Right lobe of liver (tissue), 6 donors: ENCODE measurements at places on chromosomes 7 and 10.

DNA sequence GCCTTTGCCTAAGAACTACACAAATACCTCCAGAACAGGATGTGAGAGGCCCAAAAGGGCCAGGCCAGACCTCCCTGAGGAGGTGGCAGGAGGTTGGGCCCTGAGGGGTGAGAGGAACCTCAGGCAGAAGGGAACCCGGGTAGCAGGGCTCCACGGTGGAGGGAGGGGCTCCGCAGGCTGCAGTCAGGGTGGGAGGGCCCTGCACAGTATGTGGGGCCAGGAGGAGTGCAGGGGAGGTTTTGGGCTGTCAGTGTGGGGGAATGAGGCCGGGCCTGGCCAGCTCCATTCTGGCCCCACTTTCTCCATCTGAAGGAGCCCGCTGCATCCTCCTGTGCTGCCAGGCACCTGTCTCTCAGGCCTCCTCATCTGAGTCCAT is 25.9 kb downstream of the DNAJB12 start:
- no peak for DNase-seq

DNA sequence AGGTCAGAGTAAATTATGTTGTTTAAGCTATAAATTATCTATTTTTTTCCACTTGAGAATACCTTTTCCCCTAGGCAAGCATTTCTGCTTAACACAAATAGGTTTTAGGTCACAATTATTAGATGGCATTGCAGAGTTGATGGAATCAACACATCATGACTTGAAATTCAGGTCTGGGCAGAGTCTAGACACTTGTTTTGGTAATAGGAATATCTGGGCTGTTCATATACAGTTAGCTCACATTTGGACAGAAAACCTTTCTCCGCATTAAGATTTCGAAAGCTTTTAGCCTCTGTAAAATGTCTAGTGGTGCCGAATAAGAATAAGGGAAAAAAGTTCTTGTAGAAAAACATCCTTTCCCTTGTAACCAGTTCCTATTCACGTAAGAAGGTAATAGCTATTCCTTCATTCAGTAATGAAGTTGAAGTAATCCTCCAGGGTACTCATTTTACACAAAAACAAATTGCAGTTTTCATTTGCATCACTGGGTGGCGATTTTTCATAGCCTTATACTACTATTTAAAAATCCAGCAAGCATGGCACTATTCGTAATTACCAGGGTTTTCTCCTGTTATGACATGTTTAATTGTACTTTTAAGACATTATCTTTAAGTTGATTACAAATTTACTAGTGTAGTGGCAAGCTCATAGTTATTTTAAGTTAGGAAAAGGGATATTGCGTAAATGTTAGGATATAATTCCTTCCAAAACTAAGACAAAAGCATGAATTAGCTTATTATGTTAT is 37.0 kb downstream of the RPA3 start:
- no peak for DNase-seq

- DNase-seq: no peak
Observed at GRCh38 chr10:48531486-48531885, 73.4 kb downstream of the ARHGAP22 start.

- no peak for DNase-seq
Observed at GRCh38 chr7:39624935-39625694, 1.7 kb downstream of the RALA start.

- DNase-seq: no peak
Observed at GRCh38 chr7:85851571-85852193, 664.8 kb upstream of the SEMA3D start.
